ENCODE measurements at places on chromosomes 5 and 9.

DNA sequence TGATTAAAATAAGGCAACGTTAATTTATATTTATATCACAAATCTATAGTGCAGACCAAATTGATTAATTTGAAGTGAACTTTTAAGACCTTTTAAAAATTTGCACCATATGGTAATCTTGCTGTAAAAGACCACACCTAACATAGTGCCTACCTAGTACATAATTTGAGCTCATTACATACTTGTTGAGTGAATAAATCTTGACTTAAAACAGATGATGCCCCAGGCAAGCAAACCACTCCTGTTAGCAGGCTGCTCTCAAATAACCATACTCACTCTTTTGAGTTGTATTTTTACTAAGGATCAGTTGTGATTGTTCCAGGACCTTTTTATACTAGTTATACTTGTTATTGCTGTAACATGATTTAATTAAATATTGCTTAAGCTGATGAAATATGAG is 27.2 kb downstream of the CMYA5 start:
- DNase-seq, result no peak

DNA sequence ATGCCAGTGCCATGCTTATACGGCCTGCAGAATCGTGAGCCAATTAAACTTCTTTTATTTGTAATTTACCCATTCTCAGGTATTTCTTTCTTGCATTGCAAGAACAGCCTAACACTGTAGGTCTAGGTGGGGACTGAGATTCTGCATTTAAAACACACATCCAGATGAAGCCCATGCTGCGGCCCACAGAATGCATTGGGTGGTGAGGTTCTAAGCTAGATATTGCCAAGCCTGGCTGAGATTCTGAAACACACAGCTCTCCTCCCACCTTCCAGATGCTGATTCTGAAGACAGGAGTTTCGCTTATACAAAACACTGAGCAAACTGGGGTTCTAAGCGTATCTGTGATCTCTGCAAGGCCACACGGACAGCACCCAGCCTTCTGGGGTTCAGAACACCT is 75.1 kb downstream of the DAPK1 start:
- DNase-seq, result no peak

- no peak for DNase-seq
Observed at GRCh38 chr5:162444129-162444762, 376.7 kb downstream of the GABRG2 start.

- no peak for DNase-seq
Observed at GRCh38 chr5:137035480-137035878, 463.6 kb downstream of the SPOCK1 start.

DNA sequence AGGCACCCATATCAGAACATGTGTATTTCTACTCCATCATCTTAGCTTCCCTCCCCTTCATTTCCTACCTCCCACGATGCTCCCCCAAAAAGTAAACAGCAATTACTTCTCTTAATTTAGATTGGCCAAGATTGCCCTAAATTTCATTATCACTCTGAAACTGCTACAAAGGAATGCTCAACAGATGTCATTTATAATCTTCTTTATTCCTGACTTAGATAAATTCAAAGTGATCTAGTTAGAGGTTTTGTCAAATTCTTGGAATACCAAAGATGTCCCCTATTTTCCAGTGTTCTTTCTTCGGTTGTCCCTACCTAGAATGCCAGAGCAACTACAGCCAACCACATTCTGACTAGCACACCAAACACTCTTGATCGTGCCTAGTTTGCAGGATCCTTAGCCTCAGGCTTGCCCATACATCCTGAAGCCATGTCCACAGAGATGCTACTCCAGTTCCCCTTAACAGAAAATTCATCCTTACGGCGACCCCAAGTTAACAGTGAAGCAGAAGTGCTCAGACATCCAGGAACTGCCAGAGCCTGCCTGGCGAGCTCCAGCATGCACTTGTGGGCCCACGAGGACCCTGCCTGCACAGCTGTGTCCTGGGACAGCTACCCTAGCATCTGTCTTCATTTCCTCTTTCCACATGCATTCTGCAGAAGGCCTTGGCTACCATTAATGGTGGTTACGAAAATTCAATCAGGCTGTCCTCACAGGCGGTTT is 31.6 kb downstream of the DAP start:
- no peak for DNase-seq

GRCh38 chr9:81318571-81318970 is 370.8 kb downstream of the TLE1 start:
- DNase-seq, result no peak

Data from SIG-M5 (cell line).